Endothelial cell of umbilical vein (primary cell): ENCODE measurements at places on chromosomes 11 and 22. TPM values are rescaled to one million over a fixed set of nuclear protein-coding genes. Genes with fewer than 3 reads are reported as not detected.

Gene TST
- total RNA-seq = 38.0 and 39.2 TPM in 2 replicates

Gene CNIH2
- total RNA-seq = 0.78 and 1.2 TPM in 2 replicates

Gene CALCB
- not detected in 2 replicates for total RNA-seq

Gene LRRC56
- 0.55 and 0.90 TPM in 2 replicates for total RNA-seq

Gene PTPRCAP
- 1.4 TPM in 1 of 2 replicates, not detected in the other for total RNA-seq

Gene APOA1
- not detected in 2 replicates for total RNA-seq

Gene TMEM45B
- not detected in 2 replicates for total RNA-seq

Gene CASP4
- total RNA-seq = 77.4 and 83.1 TPM in 2 replicates

Gene SESN3
- total RNA-seq = 5.6 and 6.9 TPM in 2 replicates

Gene TRIM29
- not detected in 2 replicates for total RNA-seq

Gene IPO7
- total RNA-seq = 161 and 170 TPM in 2 replicates

Gene CKAP5
- 138 and 140 TPM in 2 replicates for total RNA-seq

Gene CDC45
- 40.6 and 44.7 TPM in 2 replicates for total RNA-seq

Gene RASSF10
- total RNA-seq = not detected in 2 replicates

Gene MB
- total RNA-seq = not detected in 2 replicates

Gene C11orf97
- total RNA-seq = not detected in 2 replicates

Gene PHLDB1
- 183 and 227 TPM in 2 replicates for total RNA-seq

Gene C22orf42
- total RNA-seq = not detected in 2 replicates

Gene NEFH
- total RNA-seq = 0.09 and 1.5 TPM in 2 replicates

Gene PRR33
- not detected in 2 replicates for total RNA-seq

Gene MIOX
- total RNA-seq = not detected in 2 replicates

Gene RPS6KA4
- total RNA-seq = 41.8 and 44.1 TPM in 2 replicates

Gene INS
- total RNA-seq = not detected in 2 replicates

Gene SLC7A4
- not detected in 2 replicates for total RNA-seq

Gene FAM227A
- total RNA-seq = 1.4 and 1.9 TPM in 2 replicates

Gene SCGB1D2
- total RNA-seq = not detected in 2 replicates

Gene APOBEC3H
- total RNA-seq = not detected in 2 replicates

Gene MS4A3
- not detected in 2 replicates for total RNA-seq

Gene HBD
- total RNA-seq = not detected in 2 replicates

Gene SLC6A5
- not detected in 2 replicates for total RNA-seq

Gene LARGE1
- 4.4 TPM in 2 replicates for total RNA-seq

Gene SYCE3
- total RNA-seq = not detected in 2 replicates

Gene VSIG2
- total RNA-seq = 3.6 and 7.0 TPM in 2 replicates
